ENCODE measurements at places on chromosomes 6 and 20. TPM values are rescaled to one million over a fixed set of nuclear protein-coding genes. Genes with fewer than 3 reads are reported as not detected.

The CTAGE9 gene
- not detected for total RNA-seq

The ADGRG6 gene
- 52.7 TPM for total RNA-seq

The COL9A3 gene
- total RNA-seq: 0.87 TPM

The RIPPLY2 gene
- total RNA-seq: 0.84 TPM

The ZNF341 gene
- total RNA-seq: 2.7 TPM

The DOK5 gene
- total RNA-seq: not detected

The C2 gene
- total RNA-seq: 0.15 TPM

The C20orf144 gene
- 0.13 TPM for total RNA-seq

The COL21A1 gene
- total RNA-seq: 0.72 TPM

The ATXN1 gene
- total RNA-seq: 2.5 TPM

The IL20RA gene
- not detected for total RNA-seq

The BNIP5 gene
- not detected for total RNA-seq

The RHAG gene
- total RNA-seq: 0.10 TPM

The BPI gene
- total RNA-seq: not detected

The MYBL2 gene
- total RNA-seq: 92.0 TPM

The ADAM33 gene
- 0.06 TPM for total RNA-seq

The PDE7B gene
- total RNA-seq: 1.1 TPM

The AGPAT4 gene
- total RNA-seq: 5.5 TPM

The NOX3 gene
- total RNA-seq: not detected

The GRM1 gene
- total RNA-seq: 0.07 TPM

The MUCL3 gene
- total RNA-seq: not detected

The CST7 gene
- not detected for total RNA-seq

The SLC17A1 gene
- 0.10 TPM for total RNA-seq

The BTN1A1 gene
- not detected for total RNA-seq

The RAB44 gene
- total RNA-seq: 0.06 TPM

The DDO gene
- total RNA-seq: 0.12 TPM

The SLC52A3 gene
- 0.55 TPM for total RNA-seq

The PRDM13 gene
- 1.3 TPM for total RNA-seq

The ARFGEF3 gene
- total RNA-seq: 0.59 TPM

The SLC17A4 gene
- not detected for total RNA-seq

The DEFB124 gene
- total RNA-seq: not detected

The GHRH gene
- total RNA-seq: not detected

The GPLD1 gene
- 1.3 TPM for total RNA-seq

The PAK5 gene
- total RNA-seq: not detected

The NFATC2 gene
- total RNA-seq: 7.5 TPM

The IFNGR1 gene
- 33.6 TPM for total RNA-seq

The FUT9 gene
- not detected for total RNA-seq

The FAM217A gene
- not detected for total RNA-seq

The COX4I2 gene
- total RNA-seq: not detected

The RBM24 gene
- total RNA-seq: 11.4 TPM

The HAO1 gene
- not detected for total RNA-seq

The SGK2 gene
- 11.0 TPM for total RNA-seq

The C20orf202 gene
- not detected for total RNA-seq

Measured in A549 treated with RU486 at 1 μM for 4 hours (cell line).